ENCODE measurements at places on chromosomes 6 and 20.

GRCh38 chr20:32792316-32792715 lies 27.4 kb upstream of the MAPRE1 start:
- DNase-seq = peak; percentile 44

GRCh38 chr6:44339301-44339700 lies 3.1 kb upstream of the SPATS1 start:
- no peak for DNase-seq

DNA sequence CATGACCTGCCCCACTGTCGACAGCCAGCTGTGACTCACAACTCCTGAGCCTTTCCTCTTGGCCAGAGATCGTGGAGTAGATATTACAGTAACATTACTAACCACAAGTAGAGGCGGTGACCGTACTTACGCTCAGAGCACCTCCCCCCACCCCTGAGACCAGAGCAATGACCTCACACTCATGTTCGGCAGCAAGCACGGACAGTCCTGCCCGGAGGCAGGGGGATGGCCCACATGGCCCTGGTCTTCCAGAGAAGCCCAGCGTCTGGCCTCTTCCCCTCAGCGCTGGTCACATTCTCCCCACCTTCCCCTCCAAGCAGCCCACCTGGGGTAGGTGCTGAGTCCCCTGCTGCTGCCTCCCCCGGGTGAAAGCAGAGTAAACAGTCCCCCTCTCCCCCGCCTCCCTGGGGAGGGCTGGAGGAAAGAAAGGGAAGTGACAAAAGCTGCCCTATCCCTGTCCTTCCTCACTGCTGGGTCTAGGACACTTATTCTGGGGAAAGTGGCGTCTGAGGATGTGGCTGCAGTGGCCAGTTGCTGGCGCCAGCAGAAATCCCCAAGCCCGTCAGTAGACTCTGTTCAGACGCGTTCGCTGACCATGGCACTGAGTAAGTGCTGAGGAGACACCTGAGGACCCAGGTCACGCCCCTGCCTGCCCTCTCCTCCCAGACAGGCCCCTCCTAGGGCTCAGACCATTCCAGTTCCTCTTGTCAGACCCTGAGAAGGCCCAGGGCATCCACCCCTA lies 68.5 kb downstream of the MRPL14 start:
- DNase-seq = no peak

DNA sequence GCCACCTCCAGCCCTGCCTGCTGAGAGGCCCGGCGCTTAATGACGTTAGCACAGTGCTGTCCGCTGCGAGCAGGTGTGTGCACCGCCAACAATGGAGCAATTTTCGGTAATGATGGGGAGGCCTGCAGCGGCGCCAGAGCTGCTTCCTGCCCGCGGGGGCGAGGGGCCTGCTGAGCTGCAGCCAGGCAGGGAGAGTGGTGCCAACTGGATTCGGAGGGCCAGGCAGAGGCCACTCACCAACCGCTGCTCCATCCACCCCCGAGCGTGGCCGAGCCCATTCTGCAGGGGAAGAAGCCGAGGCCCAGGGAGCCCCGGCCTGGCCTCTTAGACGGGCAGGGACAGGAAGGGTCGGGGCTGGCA lies 9.6 kb downstream of the HRH3 start:
- no peak for DNase-seq

DNA sequence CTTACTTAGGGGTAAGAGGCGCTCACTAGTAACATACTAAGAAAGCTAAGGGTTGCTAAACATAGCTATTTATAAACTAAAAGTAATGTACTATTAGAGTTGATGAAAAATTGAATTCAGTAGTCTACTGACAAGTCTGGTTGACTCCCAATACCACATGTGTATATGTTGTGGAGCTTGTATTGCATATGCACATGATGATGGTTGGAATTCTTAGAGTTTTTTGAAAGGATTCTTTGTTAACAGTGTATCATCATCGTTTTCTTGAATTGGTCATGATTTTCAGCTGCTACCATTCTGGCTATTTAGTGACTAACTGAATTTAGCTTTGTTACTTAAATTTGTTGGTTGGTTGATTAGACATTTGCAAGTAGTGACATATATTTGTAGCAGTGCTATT lies 27.2 kb downstream of the ABRACL start:
- no peak for DNase-seq

All from HuH-7 (cell line).